Cortex of kidney (tissue), 1 donor: ENCODE measurements at places on chromosomes 5 and 9.

GRCh38 chr5:172145870-172146747 is 41.9 kb downstream of the STK10 start:
- DNase-seq, result no peak

DNA sequence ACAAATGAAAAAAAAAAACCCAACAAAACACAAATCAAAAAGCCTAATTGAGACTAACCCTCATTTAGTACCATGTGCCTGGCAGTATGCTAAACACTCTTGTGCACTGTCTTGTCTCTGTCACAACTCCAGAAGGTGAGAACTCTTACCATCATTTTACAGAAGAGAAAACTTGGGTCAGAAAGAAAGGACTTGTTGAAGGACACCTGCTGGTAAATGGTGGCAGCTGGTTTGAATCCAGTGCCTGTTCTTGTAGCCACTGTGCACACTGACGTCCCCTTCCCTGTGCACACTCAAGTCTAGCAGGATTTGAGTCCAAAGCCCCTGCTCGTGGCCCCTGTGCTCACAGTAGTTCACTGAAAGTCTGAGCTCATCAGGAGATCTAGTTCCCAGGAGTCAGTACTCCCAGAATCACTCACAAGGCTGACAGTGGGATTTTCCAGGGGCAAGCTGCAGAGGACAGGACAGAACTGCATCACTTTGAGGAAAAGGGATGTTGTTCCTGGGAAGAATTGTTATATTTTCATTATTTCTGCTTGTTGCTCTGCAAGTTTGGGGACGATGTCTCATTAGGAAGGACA is 43.0 kb upstream of the HSD17B4 start:
- no peak for DNase-seq

DNA sequence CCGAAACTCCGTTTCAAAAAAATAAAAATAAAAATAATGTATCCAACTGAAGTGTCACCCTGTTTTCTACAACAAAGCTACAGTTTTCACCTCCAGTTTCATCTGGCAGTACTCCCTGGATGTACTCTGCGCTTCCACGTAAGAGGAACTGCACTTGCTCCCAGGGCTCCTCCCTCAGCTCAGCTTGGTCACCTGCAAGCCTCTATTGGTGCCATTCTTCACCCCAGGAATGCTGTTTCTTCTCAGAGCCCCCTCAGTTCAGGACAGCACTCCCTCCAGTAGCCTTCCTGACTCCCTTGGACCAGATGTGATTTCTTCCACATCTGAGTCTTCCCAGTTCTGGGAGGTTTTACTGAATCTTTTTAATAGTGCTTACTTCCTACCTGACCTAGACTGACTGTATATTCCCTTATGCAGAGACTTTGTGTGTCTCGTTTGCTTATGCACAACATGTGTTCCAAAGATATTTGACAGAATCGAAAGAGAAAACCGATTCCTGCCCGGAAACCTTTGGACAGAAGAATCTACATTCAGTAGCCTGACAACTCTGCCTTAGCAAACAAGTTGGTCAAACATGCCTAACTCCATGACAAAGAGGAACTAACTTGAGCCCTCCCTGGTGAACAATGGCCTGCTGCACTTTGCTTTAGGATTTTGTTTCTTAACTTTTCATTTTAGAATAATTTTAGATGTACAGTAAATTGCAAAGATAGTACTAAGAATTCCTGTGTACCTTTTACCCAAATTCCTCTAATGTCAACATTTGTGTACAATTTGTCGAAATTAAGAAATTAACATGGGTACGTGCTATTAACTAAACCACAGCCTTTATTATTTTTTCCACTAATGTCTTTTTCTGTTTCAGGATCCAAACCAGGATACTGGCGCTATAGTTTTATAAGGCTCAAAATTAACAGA is 814 bp downstream of the CCDC125 start:
- no peak for DNase-seq

DNA sequence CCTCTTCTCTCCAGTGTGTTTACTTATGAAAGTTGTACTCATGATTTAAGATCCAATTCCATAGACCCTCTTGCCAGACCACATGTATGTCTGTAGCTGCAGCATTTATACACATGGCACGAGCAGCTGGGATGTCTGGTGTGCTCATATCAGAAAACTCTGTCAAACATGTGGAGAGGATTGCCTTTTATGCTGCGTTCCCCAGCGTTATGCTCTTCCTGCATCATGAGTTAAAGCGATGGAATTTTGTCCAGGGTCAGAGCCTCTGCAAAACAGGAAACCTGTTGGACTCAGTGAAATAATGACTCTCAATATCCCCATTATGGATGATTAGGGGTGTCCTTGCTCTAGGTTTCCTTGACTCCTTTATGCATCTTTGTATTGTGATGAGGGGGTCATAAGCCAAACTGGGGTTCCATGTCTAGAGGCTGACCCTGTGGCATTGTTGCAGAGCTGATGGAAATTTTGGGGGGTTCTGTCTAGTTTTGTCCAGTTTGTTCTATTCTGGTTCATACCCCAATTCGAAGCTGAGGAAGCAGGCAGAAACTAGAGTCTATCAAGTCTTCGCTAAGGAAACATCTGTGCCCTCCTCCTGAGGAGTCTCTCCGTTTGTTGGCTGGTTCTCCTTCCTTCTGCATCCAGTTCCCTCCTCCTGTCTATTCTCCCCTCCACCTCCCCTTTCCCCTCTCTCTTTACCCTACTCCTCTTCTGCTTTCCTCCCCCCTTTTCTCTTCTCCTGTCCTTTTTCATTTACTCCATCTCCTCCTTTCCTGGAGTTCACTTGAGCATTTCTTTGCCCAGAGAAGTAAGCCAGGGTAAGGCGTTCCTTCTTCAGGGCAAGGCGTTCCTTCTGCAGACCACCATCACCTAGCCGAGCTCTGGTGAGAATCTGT is 252.8 kb downstream of the MAST4 start:
- DNase-seq, result no peak

DNA sequence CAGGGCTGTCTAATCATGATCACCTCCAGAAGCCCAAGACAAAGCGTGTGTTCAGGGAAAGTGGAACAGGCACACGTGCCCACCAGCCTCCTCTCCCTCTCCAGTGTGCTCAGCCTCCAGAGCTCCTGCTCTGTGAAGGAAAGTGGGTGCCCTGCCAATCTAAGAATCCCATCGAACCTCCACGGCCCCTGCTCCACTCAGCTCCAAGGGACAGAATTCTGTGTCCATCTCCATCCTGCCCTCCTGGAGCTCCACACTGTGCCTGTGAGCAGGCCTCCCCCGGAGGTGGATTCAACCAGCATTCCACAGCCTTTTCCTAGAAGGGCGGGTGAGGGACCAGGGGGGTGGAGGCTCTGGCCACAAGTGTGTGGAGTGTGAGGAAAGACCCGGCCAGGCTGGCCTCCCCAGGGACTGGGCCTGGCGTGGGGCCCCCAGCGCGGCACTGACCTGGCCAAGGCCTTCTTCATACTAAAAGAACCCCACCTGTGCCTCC is 6.0 kb downstream of the EEIG1 start:
- no peak for DNase-seq

DNA sequence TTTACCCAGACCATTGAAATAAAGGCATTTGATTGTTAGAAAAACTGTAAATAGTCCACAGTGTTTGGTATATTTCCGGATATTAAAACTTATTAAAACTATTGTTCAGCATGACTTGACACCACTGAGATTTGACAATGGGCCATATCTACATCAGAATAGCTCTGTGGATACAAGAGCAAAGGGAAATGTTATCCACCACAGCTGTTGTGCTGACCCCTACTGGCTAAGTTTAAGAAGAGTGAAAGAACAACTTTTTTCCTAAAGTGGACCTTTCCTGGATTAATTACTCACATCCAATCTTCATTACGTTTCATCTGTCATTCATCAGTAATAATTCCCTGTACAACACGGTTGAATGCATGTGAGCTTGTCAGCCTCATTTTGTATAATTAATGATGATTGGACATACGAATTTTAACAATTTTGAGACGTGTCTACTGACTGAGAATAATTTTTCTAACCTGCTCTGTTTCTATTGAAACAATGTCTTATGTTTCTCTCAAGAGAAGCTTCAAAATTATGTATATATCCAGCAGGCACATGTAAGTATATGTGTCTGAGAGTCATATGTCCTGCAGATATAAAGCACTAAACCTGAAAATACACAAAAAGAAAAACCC is 1952.6 kb downstream of the MAT2B start:
- DNase-seq, result no peak

GRCh38 chr9:2231829-2232228 is 216.7 kb downstream of the SMARCA2 start:
- no peak for DNase-seq

DNA sequence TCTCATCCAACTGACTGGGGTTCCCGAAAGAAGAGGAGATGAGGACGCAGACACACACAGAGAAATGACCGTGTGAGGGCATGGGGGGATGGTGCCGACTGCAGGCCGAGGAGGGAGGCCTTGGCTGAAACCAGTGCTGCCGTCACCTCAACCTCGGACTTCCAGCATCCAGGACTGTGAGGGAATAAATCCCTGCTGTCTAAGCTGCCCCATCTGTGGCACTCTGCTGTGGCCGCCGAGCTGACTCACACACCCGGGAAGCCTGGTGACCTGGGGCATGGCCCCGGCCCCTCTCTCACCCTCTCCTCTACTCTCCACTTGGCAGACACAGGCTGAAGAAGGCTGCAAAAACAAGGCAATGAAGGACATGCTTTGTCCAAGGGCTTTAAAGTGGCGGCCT is 4.4 kb upstream of the COL5A1 start:
- no peak for DNase-seq

- no peak for DNase-seq
These were observed 32.8 kb upstream of the MSANTD3 start for GRCh38 chr9:100394032-100394695.

DNA sequence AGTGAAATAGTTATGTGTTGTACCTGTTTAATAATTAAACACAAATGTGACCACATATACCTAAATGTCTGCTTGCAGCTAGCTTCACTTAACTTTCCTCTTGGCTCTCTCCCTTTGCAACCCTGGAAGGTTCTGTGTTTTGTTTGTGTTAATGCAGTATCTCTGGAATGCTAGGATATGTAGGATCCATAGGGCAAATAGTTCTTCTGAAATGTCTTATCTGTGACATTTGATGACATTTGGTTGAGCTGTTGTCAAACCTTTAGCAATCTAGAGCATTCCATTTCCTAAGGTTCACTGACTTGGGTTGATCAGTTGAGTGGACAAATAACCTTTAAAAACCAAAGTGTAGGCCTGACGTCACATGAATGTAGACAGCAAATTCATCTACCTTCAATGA is 21.8 kb downstream of the CTNNA1 start:
- no peak for DNase-seq

DNA sequence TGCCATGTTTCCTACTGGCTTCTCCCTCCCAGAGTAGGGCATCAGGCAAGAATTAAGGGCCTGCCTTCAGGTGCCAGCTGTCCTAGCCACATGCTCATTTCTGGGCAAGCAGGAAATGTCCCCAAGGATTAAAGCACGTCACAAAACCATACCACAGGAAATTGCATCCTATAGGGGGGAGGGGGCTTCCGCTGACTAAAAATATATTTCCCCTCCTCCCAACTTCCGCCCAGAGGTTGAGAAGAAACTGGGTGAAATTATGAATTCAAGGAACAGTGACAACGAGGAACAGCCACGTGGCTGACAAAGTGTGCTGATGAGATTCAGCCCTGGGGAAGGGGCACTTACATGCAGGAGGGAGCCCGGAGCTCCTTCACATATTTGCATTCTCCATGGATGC is 4.1 kb downstream of the HBEGF start:
- no peak for DNase-seq

- DNase-seq, result no peak
These were observed 134.6 kb upstream of the CPEB4 start for GRCh38 chr5:173753307-173754168.

GRCh38 chr5:124902097-124902821 is 155.8 kb upstream of the ZNF608 start:
- no peak for DNase-seq

- no peak for DNase-seq
These were observed 164.7 kb upstream of the LHFPL2 start for GRCh38 chr5:78813286-78813685.

- no peak for DNase-seq
These were observed 251.8 kb downstream of the ROR2 start for GRCh38 chr9:91698266-91698665.

- DNase-seq, result no peak
These were observed 122.2 kb downstream of the SLC28A3 start for GRCh38 chr9:84218322-84218721.

DNA sequence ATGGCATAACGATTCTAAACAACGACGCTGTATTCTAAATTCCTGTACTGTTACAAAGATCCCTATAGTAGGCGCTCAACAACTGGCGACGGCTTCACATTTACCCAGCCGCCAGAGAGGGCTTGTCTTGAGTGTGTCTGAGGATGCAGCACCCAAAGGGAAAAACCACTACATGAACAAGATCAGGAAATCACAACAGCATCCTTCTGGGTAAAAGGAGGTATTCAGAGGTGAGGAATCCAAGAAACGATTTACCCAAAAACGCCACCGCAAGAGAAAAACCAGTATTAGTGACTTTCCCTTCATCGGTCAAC is 711 bp downstream of the TTC33 start:
- no peak for DNase-seq

DNA sequence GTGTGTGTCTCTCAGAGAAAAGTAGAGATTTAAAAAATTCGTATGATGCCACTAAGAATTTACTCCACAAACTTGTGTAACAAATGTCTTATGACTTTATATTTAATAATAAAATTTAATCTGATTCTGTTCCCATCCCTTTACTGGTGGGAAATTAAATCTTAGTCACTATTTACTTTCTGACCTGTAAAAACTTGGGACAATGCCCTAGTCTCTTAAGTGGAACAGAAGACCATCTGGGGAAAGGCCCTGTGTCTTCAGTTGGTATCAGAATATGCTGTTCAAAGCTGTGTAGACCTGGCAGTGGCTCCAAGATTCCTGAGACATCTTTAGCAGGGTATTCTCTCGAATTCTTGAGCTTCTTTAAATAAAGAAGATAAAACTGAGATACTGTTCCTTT is 2.6 kb upstream of the BDP1 start:
- DNase-seq, result no peak

GRCh38 chr5:76391014-76391413 is 12.1 kb upstream of the IQGAP2 start:
- DNase-seq, result no peak

GRCh38 chr9:125409637-125410521 is 148.3 kb downstream of the GAPVD1 start:
- no peak for DNase-seq

GRCh38 chr9:34606190-34606589 is 5.7 kb downstream of the RPP25L start:
- DNase-seq, result no peak

GRCh38 chr9:16672501-16672900 is 198.0 kb downstream of the BNC2 start:
- DNase-seq, result no peak

DNA sequence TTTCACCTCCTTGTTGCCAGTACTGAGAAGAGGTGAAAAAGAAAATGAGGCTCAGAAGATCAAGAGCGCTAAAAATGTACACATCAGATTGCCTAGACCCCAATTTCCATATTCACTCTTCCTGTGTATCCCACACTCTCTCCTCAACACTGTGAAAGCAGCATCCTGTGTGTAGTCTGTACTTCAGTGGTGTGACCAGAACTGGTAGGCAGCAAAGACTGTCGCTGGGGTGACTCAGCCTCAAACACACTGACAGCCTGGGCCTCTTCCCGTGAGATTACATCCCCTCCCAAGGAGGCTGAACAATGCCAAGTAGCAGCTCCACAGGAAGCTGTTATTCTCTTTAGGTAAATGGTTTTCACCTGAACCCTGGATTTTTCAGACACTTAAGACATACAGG is 135.5 kb downstream of the CCDC192 start:
- no peak for DNase-seq
